M059J (cell line): ENCODE measurements at places on chromosomes 3 and 15. TPM values are rescaled to one million over a fixed set of nuclear protein-coding genes. Genes with fewer than 3 reads are reported as not detected.

IGSF11 gene
- total RNA-seq: not detected in 2 replicates

IDH2 gene
- 69.8 and 78.0 TPM in 2 replicates for total RNA-seq

CORO2B gene
- total RNA-seq: 6.7 and 10.5 TPM in 2 replicates

- peak; percentile 56 for DNase-seq
Observed at GRCh38 chr3:132784502-132785025, 62.4 kb upstream of the NPHP3 start.

DNA sequence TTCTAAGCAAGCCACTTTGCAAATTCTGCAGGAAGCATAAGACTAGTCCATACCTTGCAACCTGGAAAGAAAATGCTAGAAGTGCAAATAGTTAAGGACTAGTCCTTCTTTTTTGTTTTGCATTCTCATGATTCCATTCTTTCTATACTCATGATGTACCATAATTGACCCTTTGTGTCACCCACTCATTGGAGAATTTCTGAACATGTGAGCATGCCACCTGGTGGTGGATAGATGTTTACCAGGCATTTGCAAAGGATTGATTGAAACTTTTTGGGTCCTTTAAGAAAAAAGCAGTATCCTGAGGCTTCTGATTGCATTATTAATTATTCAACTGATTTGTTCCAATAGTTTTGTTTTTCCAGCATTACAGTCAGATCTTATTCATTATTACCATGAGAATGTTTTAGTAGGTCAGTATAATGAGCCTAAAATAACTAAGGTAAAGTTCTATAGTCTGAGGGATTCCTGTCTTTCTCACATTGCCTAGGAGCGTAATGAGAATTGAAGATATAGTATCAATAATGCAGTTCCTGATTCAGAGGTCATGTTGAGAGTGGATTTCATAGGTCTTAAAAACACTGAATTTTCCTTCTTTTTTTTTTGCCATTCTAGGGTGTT lies 20.2 kb upstream of the DIPK2A start:
- peak; percentile 41 for DNase-seq

GRCh38 chr3:142019794-142020320 lies 129.5 kb downstream of the TFDP2 start:
- peak; percentile 44 for DNase-seq

DNA sequence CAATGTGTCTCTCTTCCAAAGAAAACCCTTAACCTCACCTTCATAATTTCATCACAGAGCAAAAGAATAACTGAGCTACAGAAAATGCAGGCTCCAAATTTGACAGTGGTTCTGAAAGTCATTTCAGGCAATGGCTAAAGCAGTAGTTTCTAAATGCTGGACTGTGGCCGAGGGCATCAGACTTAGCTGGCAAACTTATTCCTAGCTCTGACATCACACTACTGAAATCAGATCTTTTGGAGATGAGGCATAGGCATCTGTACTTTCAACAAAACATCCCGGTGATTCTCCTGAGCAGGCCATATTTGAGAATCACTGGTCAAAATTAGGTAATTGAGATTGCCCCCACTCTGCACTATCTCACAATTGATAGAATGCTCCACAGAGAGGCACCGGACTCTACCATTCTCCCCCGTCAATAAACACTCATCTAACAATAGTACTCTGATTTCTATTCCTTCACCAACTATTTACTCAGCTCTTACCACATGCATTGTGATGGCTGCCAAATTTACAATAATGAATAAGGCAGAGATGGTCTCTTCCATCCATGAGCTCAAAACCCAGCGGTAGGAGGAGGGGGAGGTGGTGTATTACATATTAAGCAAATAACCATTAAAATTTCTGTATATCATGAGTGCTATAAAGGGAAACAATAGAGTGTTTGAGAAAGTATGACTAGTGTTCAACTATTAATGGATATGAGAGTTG lies 57.3 kb upstream of the SPRED1 start:
- no peak for DNase-seq

DNA sequence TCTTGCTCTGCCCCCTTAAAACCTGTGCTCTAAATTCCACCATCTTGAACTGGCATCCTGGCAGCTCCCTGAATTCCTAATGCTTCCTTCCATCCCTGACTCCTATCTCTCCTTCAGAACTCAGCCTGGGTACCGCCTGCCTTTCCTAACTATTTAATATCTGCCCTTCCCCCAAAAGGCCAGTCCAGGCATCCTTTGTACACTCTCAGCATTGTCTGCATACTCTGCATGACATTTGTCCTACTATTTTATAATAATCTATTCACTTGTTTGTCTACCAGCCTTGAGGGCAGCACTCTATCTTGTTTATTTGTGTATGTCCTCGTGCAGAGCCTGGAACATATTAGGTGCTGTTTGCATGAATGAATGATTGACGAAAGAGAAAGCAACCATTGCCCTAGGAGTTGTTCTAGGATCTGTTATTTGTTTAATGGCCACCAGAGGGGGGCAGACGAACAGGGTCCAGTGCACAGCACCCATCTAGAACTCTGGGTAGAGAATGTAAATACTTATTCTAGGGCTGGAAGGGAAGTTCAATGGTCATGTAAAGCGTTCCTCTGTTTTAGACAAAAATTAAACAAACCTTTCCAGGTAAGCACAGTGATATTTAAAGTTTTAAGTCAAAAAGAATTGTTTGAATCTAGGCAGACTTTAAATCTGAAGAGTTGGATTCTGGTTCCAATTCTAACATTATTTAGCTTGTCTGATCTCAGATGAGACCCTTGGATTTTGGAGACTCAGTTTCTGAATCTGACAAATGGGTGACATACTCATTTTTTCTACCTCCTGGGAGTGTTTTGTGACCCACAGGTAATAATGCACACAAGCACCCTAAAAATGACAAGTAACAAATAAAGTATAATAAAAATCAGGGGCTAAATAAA lies 125.8 kb upstream of the GALNT15 start:
- peak; percentile 72 for DNase-seq
